Activated naive CD4-positive, alpha-beta T cell treated with Interleukin-2 at 50 U/mL for 16 hours (primary cell): ENCODE measurements at places on chromosomes 7 and 10.

DNA sequence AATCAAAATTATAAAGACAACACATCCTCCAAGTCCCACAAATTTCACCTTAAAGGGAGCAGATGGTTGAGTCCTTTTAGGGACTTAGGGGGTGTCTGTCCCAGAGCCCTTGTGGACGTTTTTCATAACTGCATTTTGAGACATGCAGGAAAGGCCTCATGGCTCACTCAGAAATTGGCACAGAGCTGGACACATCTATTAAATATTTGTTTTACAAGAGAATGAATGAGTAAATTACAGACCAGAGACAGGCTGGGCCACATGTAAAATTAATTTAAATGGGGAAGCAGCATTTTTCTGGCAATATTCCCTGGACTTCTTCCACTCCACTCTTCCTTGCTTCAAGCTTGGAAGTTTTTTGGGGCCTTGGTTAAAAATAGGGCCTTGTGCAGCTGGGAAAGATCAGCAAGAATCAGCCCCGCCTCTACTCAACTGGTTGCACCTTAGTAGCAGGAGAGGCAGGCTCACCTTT, 20.0 kb downstream of the LAMB1 start:
- no peak for DNase-seq

DNA sequence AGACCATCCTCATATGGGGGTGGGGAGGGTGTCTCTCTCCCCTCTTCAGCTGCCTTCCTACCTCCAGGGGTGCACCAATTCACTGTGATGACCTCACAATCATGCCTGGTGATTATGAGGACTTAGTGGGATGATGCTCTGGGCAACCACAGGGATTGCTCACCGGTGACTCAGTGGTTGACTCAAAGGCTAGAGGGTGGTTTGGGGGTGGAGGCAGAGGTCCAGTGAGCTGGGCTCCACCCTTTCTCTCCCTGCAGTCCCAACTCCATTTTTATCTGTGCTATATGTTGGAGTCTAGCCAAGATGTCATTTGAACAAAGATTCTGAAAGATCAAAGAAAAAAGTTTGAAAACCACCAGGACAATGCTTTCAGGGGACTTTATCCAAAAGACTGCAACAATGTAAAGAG, 286.9 kb downstream of the KCNMA1 start:
- DNase-seq: no peak

GRCh38 chr10:99843310-99843709, 60.9 kb downstream of the ABCC2 start:
- DNase-seq: no peak

DNA sequence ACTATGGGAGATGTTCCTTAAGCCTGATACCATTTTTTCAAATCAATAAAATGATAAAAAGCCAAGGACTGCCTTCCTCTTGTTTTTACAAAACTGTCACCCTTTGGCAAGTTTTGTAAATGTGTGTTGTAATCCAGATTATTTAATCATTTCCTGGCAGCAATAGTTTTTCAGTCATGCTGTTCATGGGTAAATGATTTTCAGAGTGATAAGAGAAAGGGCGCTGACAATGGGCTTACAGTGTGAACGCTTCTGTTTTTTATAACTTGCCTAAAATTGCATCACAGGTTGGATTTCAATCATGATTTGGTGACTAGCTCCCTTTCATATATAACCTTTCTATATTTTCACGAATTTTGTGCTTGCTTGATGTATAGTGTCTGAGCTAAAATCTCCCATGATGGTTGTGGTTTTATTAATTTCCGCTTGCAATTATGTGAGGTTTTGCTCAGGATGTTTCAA, 19.0 kb upstream of the DMBT1 start:
- DNase-seq: no peak

DNA sequence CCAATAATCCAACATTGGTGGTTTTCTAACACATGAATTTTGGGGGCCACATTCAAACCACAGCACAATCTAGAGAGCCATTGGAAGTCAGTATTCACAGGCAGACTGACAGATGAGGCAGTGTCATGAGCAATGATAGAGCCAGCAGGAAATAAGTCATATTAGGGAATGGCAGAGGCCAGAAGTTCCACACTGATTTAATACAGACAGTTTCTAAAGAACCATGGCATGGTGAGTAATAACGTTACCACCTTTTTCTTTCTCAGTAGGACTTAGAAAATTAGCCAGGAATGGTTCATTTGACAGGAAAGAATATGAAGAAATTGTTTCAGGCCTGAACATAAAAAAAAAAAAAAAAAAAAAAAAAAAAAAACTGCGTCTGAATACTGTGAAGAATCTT, 210.3 kb downstream of the GPAM start:
- no peak for DNase-seq
